ENCODE measurements at places on chromosomes 4 and X.

GRCh38 chr4:3807311-3807710 is 41.1 kb downstream of the ADRA2C start:
- DNase-seq, result no peak

- no peak for DNase-seq
Measured at GRCh38 chr4:144709793-144710525, 64.0 kb downstream of the HHIP start.

DNA sequence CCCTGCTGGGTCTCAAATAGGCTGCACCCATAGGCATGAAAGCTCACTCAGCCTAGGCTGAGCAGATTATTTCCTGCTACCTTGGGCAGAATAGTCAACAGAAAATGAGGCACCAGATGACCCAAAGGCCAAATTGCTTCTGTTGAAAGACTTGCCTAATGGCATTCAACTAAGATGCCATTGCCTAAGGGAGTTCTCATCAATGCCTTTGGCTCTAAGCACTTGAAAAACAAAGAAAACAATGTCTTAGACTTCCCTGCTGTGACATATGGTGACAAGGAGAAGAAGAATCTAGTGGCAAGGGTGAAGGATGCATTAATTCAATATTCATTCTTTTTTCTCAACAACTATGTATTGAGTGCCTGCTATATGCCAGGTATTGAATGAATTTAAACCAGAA is 25.7 kb upstream of the PCDH19 start:
- DNase-seq, result no peak

- no peak for DNase-seq
Measured at GRCh38 chrX:16462912-16463311, 187.0 kb upstream of the S100G start.

DNA sequence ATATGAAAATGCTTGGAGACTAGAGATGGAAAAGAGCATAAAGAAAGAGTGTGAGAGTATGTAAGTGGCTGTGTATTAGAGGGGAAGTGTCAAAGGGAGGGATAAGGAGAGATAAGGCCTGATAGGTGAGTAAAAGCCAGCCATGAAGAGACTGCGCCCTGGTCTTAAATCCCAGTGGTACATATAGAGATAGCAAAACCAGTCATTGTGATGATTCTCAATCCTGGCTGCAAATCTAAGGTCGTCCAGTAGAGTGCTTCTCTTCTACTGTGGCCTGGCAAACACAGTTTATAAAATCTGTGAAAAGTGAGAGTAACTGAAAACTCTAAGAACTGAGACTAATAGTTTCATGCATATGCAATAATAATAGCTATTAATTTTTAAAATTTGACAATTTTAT is 86.9 kb downstream of the MAB21L2 start:
- no peak for DNase-seq

DNA sequence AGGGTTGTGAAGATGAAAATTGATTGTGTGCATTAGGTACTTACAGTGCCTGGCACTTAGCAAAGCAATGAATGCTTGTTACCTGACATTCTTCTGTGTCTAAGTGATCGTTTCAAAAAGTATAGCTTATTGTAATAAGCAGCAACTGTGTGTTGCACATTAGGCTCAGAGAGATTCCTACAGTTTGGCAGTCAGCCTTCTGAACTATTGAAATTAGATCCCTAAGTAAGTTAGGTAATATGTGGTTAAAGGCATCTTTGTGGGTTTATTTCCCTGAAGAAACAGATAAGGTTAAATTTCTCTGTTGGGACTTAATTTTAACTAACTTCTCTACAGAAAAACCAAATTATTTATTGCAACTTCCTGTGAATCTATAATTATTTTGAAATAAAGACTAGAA is 93.4 kb downstream of the REPS2 start:
- DNase-seq, result no peak

DNA sequence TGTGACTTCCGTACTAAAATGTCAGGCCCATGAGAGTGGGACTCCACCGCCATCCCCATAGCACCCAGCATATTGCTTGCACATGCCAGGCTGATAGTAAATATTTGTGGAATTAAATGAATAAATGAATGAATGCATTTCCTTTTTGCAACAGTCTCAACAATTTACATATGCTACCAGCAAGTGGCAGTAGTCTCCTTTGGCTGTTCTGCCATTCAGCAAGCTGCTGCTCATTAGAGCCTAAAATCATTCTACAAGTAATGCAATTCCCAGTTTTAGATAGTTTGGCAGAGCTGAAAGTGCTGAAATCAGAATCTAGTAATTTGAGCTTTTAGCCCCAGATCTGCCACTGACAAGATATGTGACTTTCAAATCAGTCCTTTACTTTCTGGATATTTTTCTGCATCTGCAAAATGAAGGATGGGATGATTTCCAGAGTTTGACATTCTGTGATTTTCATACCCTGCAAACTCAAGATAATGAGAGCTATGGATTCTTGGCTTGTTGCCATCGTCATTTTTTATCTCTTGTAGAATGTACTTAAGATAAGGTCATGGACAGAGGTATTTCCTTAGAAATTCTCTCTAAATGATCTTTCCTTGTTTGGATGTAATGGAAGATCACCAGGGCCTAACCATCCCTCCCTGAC is 35.7 kb upstream of the INTS6L start:
- DNase-seq, result peak; percentile 0

DNA sequence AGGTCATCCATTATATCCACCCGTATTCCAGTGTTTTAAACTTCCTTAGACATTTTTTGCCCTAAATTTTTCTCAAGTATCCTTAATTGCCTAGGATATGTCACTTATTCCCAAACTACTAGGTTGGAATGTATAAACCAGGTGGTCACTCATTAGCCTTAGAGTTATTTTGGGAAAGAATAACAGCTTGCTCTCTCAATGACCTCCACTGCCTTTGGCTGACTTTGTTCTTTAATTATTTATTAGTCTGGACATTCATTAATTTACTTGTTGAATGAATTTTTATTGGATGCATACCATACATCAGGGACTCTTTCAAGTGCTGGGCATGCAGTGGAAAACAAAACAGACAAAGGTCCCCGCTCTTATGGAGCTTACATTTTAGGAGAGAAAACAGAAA is 609.3 kb upstream of the IGFBP7 start:
- no peak for DNase-seq

DNA sequence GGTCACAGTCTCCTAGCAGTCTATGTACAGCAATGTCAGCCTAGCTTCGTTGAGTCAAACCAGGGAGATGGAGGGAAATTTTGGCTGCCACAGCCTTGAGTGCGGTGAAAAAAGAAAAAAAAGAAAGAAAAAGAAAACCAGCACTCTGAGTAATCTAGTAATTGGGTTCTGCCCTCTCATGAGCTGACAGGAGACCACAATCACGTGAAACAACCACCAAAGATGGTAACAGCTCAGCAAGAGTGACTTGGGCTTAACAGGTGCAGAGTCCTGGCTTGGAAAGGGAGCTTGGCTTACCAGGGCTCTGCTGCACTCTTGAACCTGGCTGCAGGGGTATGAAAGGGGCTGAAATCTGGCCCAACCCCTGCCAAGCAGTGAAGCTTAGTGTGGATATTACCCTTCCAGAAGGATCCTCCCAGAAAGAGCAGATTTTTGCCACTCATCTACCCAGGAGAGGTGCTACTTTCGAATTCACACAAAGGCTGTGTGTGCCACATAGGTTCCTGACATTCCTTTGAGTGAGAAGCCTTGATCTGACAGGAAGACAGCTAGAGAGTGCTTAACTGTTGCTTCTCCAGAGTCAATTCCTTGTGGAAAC is 350.3 kb downstream of the PTTG2 start:
- DNase-seq, result peak; percentile 47

DNA sequence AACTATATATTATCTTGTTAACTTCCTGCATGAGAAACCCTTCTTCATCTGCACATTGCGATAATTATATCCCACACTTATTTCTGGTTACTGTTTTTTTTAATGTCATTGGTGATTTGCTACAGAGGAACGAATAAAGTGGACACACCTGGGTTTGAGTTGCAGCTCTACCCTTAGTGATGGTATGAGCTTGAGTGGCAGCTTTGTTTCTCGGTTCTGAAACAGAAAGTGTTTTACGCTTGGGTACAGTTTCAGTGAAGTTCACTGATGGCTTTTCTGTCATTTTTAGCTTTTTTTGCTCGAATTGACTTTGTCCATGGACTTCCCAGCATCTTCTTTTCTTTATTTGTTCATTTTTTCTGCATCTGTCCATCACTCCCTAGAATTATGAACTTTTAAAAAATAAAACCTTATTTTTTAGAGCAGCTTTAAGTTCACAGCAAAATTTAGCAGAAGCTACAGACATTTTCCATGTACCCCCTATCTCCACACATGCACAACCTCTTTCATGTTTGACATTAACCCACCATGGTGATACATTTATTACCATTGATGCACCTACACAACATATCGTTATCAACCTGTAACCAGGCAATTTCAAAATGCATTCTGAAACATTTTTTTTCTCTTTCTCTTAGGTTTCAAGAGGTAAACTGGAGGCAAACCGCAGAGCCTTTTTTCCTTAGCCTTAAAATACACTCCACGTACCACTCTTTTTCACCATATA is 1041.6 kb upstream of the PRKX start:
- no peak for DNase-seq

- DNase-seq, result no peak
Measured at GRCh38 chr4:36286481-36286871, 5.1 kb downstream of the DTHD1 start.

DNA sequence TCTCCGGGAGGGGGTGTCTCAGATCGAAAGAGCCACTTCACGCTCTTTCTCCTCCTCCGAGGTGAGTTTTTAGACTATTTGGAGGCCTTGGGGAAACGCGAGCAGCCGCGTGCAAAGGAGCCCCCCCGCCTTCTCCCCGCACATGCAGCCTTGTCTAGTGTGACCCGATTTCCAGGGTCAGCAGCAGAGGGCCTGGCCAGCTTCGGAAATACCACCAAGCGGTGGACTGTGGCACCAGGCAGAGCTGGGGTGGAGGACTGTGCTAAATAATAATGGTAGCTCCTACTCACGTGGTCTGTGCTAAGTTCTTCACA is 79.3 kb upstream of the BCOR start:
- no peak for DNase-seq

GRCh38 chrX:154486052-154486395 is 391 bp downstream of the UBL4A start:
- no peak for DNase-seq

DNA sequence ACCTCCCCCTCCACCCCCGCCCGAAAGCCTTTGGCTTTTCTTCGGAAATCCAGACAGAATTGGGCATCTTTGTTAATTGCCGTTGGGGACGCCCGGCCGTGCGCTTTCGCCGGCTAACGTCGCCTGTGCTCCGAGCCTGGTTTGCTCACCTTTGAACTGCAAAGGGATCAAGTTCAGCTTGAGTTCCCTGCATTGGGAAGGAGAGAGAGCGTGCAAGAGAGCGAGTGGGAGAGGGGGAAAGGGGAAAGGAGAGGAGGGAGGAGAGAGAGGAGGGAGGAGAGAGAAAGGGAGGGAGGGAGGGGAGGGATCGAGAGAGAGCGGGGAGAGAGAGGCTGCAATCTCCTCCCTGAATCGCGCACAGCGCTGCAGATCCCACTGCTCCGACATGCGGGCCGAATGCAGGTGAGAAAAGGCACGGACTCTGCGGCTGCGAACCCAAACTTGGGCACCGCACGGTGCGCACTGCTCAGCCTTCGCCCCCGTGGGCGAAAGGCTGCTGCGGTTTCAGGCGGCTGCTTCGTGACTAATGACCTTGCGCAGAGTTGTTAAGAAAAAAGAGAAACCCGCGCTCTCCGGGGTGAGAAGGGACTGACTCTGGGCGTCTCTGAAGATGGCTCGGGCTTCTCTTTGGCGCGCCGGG is at the start of gene PCDH7:
Gene PCDH7 (plus strand): TSS at position 349 of the 640 bp plus-strand sequence. CDS start 1,054 bp downstream, outside the sequence.
- no peak for DNase-seq

DNA sequence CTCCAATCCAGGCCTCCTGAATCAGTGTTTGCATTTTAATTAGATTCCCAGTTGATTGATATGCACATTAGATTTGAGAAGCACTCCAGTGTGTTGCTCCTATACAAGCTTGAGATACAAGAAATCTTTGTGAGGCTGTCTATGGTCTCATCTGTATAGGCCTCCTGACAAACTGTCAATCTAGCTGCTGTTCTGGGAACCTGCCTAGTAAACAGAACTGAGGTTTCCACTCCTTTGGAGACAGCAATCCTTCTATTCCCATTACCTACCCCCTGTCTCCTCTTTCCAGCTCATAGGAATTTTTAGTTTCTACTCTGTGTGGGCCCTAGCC is 306.1 kb upstream of the EMCN start:
- no peak for DNase-seq

DNA sequence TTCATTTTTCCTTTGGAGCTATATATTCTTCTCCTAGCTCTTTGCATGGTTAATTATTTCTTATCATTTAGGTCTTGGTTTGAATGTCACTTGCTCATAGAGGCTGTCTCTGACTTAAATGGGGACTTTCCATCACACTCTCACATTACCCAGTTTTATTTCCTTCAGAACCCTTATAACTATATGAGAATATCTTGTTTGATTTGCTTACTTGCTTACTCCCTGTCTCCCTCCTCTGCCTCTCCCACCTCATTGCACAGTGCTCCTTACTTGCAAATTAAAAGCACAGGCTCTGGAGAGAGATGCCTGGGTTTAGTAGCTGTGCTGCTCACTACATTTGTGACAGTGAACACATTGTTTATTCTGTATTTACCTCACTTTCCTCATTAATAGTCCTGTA is 174.6 kb downstream of the SOWAHB start:
- DNase-seq, result no peak

DNA sequence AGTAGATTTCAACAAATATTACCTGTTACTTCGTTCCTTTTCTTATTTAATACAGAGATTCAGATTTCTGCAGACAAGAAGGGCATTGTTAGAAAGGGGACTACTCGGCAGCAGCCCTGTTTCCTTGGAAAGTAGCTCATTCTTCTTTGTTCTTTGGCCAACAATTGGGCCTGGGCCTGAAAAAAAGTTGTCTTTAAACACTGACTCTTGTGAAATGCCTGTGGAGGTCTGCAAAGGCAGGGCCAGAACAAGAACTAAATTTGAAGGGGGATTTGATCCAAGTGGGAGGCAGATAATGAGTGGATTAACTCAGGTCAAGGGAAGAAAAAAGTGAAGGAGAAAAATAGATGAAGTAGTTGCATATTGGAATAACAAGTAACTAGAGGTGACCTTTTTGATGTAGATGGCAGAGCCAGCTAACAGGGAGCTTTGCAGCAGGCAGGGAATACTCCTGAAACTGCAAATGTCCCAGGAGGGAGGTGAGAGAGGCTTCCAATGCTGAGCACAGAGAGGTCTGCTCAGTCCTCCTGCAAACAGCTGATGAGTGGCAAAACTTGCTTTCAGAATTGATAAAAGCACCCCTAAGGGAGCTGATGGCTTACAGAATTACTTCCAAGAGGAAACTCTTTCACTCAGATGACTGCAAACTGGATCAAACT is 393.2 kb upstream of the HS3ST1 start:
- DNase-seq, result no peak

- no peak for DNase-seq
Measured at GRCh38 chrX:14915596-14915995, 42.4 kb downstream of the MOSPD2 start.

- no peak for DNase-seq
Measured at GRCh38 chrX:16638533-16638932, 11.4 kb upstream of the S100G start.

DNA sequence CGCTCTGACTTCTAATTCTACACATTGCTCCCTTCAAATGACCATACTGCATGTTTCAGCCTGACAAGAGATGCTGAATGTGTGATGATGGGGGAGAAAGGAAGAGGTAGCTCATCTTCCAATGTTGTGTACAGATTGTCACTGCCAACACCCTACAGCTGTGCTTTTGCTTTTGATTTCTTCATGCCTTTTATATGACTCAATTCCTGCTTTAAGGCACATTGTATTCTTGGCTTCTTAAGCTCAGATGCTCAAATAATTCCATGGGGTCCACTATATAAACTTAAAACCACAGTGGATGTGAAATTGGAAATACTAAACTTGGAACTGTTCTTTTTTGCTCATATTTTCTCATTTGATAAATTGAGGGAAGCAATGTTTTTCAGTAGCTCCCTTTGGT is 183.2 kb upstream of the WDFY3 start:
- DNase-seq, result no peak
